ENCODE measurements at places on chromosomes 12 and 14. TPM values are rescaled to one million over a fixed set of nuclear protein-coding genes. Genes with fewer than 3 reads are reported as not detected.
A peak's percentile ranks its signal among the peaks of the same experiment; 100 is the strongest.

LRRC10 gene
- not detected for total RNA-seq

DNA sequence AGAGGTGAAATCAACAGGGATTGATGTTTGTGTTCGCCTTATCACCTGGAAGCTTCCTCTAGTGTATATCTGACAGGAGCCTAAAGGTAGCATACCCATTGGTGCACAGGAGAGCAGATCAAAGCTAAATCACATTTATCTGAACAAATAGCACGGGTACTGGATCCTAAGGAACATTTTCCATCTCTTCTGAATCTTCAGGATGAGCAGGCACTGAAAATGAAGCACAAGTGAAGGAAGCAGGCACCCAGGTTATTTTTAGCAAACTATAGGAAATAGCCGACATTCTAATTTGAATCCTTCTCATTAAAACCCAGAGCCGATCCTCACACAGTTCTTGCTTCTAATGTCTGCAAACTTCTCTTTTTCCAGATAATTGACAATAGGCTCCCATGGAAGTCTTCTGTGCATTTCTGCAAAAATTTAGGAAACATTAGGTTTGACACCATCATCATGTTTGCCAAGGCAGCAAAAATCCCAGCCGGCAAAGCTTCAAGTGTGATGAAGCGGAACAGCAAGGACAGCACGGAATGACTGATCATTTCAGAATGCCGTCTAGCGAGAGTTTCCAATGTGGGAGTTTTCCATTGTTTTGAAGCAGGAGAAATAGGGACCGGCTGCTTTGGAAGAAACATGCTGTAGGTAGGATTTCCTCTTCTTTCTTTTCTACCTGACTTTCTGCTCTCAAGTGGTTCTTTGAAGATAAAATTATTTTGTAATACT, 24.3 kb upstream of the RGS6 start:
- H3K27ac ChIP-seq = no peak overlapping the region
- no peak overlapping the region for H3K4me3 ChIP-seq
- no peaks in the 10 kb centered on the region for H3K36me3 ChIP-seq
- H3K4me1 ChIP-seq = no peaks in the 10 kb centered on the region

GRCh38 chr14:55599250-55599879, 19.4 kb downstream of the KTN1 start:
- H3K27me3 ChIP-seq = no peaks in the 10 kb centered on the region
- H3K4me3 ChIP-seq = no peak overlapping the region
- H3K36me3 ChIP-seq = peaks cover 24% of the 10 kb centered on the region
- DNase-seq = no peak
- H3K27ac ChIP-seq = no peak overlapping the region
- no peaks in the 10 kb centered on the region for H3K4me1 ChIP-seq

- H3K4me1 ChIP-seq = no peaks in the 10 kb centered on the region
- peaks cover 28% of the 10 kb centered on the region for H3K36me3 ChIP-seq
- no peak overlapping the region for H3K27ac ChIP-seq
- no peak overlapping the region for H3K4me3 ChIP-seq
These were observed 43.6 kb downstream of the RFLNA start for GRCh38 chr12:124338448-124338847.

DNA sequence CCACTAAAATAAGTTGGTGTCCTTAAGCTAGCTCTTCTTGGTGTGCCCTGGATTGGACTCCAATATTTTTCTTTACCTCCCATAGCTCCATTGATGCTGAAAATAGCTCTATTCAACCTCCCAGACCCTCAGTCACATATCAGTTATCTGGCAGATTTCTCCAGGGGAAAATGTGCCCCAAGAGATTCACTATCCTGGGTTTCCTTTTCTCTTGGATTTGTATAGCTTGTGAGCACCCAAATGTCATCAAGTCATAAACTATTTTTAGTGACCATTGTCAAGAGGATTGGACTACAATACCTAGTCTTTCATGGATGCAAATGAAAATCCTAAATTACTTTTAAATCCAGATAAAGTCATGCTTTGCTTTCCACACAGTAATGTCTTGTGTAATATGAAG, 339.6 kb upstream of the FOXG1 start:
- DNase-seq = no peak
- H3K27ac ChIP-seq = no peak overlapping the region
- H3K36me3 ChIP-seq = no peaks in the 10 kb centered on the region
- H3K27me3 ChIP-seq = no peaks in the 10 kb centered on the region

GRCh38 chr12:132129007-132129406, 15.1 kb downstream of the DDX51 start:
- H3K36me3 ChIP-seq = peaks cover 42% of the 10 kb centered on the region
- no peaks in the 10 kb centered on the region for H3K27me3 ChIP-seq
- no peak overlapping the region for H3K4me3 ChIP-seq

ANKRD33 gene
- total RNA-seq = not detected

GRCh38 chr12:5232291-5232690, 188.6 kb downstream of the KCNA5 start:
- no peaks in the 10 kb centered on the region for H3K36me3 ChIP-seq
- no peak overlapping the region for H3K27ac ChIP-seq
- H3K4me3 ChIP-seq = no peak overlapping the region
- H3K27me3 ChIP-seq = no peaks in the 10 kb centered on the region
- no peak for DNase-seq

BHLHE41 gene
- not detected for total RNA-seq

DNA sequence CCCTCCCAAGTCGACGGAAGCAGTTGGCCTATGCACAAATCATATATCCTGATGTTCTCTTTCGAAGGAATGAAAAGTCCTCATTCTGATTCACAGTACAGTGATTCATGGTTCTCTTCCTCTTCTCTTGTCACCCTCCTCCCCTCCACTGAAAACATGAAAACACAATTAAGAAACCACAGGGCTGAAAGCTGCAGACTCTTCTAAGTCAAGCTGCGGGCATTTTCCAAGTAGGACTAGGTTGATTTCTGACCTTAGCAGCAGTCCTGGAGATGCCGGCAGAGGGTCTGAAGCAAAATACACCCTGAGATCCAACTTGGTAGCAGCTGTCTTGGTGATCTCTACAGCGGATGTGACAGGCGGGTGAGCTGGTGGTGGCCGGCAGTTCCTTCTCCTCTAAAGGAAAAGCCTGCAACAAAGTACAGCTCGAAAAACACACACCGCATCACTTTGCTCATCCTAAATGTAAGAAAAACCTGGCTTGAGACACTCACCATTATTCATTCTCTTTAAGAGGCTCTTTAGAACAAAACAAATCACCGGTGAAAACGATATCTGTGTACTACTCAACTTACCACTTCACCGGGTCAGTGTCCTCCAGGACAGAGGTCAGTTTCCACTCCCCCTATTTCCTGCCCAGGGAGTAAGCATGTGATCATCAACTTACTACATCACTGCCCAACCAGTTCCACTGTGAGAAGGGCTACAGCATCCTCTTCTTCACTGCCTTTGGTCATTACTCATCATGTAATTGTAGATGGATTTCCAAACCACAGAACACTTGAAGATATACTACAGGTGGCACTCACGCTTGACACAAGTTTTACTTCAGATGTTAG, 6.0 kb downstream of the TMCC3 start:
- H3K27ac ChIP-seq = peak overlapping the region; percentile 30
- peak; percentile 54 for DNase-seq
- peaks cover 47% of the 10 kb centered on the region for H3K4me1 ChIP-seq
- H3K36me3 ChIP-seq = peaks cover 3% of the 10 kb centered on the region

LRTM2 gene
- not detected for total RNA-seq

BBS10 gene
- total RNA-seq = 4.3 TPM

DNA sequence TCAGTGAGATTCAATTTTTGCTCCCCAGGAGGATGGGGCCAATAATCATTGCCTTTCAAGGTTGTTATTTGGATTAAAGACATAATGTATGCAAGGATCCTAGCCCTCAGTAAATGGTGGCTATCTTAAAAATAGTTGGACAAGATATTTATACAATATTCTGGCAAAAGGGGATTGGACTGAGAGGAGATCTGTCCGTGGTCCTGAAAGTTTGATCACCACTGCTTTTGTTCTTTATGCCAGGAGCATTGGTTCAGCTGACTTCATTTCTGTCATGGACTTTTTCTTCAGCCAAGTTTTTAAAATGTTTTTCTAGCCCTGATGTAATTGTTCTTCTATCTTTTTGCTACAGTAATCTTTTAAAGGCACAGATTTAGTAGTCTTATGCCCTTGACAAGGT, 70.2 kb upstream of the TCL1A start:
- no peaks in the 10 kb centered on the region for H3K4me1 ChIP-seq
- no peaks in the 10 kb centered on the region for H3K36me3 ChIP-seq
- DNase-seq = no peak
- no peak overlapping the region for H3K4me3 ChIP-seq

DNA sequence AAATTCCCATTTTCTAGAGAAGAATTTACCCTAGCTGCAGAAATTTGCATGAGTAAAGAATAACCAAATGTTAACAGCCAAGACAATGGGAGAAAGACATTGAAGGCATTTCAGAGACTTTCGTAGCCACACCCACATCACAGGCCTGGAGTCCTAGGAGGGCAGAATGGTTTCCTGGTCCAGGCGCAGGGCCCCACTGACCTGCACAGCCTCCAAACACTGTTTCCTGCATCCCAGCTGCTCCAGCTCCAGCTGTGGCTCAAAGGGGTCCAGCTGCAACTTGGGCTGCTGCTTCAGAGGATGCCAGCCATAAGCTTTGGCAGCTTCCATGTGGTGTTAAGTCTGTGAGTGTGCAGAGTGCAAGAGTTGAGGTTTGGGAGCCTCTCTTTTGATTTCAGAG, 6.5 kb upstream of the PRR4 start:
- no peak overlapping the region for H3K4me3 ChIP-seq
- H3K4me1 ChIP-seq = peaks cover 15% of the 10 kb centered on the region
- no peaks in the 10 kb centered on the region for H3K27me3 ChIP-seq
- no peak for DNase-seq

- peaks cover 31% of the 10 kb centered on the region for H3K27me3 ChIP-seq
- no peaks in the 10 kb centered on the region for H3K36me3 ChIP-seq
- no peak for DNase-seq
- peaks cover 24% of the 10 kb centered on the region for H3K4me1 ChIP-seq
- H3K4me3 ChIP-seq = no peak overlapping the region
- H3K27ac ChIP-seq = no peak overlapping the region
These were observed 13.0 kb upstream of the NUDT14 start for GRCh38 chr14:105193916-105194782.

GRCh38 chr14:80638620-80639515, 302.7 kb downstream of the CEP128 start:
- H3K4me1 ChIP-seq = no peaks in the 10 kb centered on the region
- H3K36me3 ChIP-seq = no peaks in the 10 kb centered on the region
- no peaks in the 10 kb centered on the region for H3K27me3 ChIP-seq
- no peak overlapping the region for H3K4me3 ChIP-seq
- no peak for DNase-seq

DNA sequence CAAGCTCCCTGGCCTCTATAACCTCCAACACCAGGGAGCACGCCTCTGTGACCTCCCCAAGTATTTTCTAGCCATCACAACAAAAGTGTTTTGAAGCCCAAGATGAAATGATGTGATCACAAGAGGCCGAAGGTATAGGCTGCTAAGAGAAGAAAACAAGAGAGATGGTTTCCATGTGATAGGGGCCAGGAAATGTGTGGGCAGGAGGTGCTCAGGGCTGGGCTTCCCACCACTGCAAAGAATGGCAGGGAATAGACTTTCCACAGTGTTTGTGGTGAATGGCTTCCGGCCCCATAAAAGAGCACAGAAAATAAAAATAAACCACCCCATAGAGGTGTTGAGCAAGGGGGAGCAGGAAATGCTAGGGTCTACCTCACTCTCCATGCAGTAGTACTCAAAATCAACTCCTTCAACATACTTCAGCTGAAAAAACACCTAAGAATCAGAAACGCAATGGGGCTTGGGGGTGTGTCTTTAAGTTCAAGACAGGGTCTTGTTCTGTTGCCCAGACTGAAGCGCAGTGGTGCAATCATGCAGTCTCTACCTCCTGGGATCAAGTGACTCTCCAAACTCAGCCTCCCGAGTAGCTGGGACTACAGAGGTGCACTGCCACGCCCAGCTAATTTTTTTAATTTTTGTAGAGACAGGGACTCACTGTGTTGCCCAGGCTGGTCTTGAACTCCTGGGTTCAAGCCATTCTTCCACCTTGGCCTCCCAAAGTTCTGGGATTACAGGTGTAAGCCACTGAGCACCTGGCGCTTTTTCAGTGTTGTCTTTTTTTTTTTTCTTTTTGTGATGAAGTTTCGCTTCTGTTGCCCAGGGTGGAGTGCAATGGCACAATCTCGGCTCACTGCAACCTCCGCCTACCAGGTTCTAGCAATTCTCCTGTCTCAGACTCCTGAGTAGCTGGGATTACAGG, 27.1 kb downstream of the DAD1 start:
- H3K4me1 ChIP-seq = peaks cover 97% of the 10 kb centered on the region
- H3K27ac ChIP-seq = peak overlapping the region; percentile 94
- H3K27me3 ChIP-seq = no peaks in the 10 kb centered on the region
- H3K36me3 ChIP-seq = peaks cover 24% of the 10 kb centered on the region
- peak; percentile 87 for DNase-seq

DNA sequence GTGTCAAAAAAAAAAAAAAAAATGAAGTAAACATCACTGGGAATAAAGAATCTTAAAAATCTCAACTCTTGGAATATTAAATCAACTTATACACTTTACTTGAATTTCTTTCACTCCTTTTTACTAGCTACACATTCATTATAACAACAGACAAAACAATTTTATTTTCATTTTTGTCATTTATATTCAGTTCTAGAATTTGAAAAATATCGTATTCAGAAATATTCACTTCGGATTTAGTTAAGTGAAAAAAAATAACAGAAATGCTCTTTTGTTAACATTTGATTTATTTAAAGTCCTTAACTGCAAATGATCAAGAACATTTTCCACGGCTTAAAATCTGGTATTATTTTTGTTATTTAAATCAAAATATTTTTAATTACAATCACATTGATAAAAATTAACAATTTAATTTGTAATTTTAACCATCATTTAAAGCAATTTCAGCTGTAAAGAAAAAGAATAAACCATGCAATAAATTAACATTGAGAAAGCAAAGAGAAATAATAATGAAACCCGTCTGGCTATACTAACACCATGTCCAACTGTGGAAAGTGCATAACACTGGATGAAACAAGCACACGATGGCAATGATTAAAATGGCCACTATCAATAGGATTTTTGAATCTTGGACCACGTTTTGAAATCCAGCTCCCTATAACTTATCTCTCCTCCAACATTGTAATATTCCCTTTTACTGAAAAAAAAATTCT, 5.2 kb downstream of the FOXA1 start:
- H3K27me3 ChIP-seq = peaks cover 85% of the 10 kb centered on the region
- no peak overlapping the region for H3K27ac ChIP-seq
- no peak for DNase-seq
- H3K4me1 ChIP-seq = peaks cover 6% of the 10 kb centered on the region

DNA sequence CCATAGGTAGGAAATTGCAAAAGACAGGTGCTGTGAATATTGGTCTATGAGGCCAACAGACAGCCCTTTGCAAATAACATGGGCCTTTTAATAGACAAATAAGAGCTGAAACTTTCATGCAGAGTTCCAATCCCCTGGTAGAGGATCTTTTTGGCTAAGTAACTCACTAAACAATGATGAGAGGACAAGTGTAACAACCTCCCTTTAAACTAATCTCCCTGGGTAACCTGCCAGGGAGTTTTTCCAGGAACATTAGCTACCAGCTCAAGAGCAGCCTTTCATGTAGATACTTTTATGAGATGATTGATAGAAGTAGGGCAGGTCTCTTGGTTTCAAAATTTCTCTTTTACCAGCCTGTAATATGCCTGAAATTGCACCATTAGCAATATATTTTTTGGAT, 13.8 kb upstream of the CACNA1C start:
- peaks cover 13% of the 10 kb centered on the region for H3K4me1 ChIP-seq
- H3K27ac ChIP-seq = no peak overlapping the region
- no peaks in the 10 kb centered on the region for H3K36me3 ChIP-seq
- peaks cover 71% of the 10 kb centered on the region for H3K27me3 ChIP-seq

PRH2 gene
- not detected for total RNA-seq
